WTC11 (cell line): ENCODE measurements at places on chromosomes 6 and 20. TPM values are rescaled to one million over a fixed set of nuclear protein-coding genes. Genes with fewer than 3 reads are reported as not detected.

TCP11 gene
- total RNA-seq: not detected in 3 replicates

- H3K27me3 ChIP-seq: no peaks in the 10 kb centered on the region
- H3K4me1 ChIP-seq: no peaks in the 10 kb centered on the region
- H3K4me3 ChIP-seq: no peak overlapping the region
These were observed 2.3 kb upstream of the HELZ2 start for GRCh38 chr20:63576311-63576710.

DNA sequence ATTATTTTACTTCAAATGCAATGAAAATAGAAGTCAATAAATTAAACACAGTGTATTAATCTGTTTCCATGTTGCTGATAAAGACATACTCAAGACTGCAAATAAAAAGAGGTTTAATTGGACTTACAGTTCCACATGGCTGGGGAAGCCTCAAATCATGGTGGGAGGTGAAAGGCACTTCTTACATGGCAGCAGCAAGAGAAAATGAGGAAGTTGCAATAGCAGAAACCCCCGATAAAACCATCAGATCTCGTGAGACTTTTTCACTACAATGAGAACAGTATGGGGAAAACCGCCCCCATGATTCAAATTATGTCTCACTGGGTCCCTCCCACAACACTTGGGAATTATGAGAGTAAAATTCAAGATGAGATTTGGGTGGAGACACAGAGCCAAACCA, 82.2 kb downstream of the GPR63 start:
- H3K27ac ChIP-seq: no peak overlapping the region
- H3K4me3 ChIP-seq: no peak overlapping the region
- H3K27me3 ChIP-seq: no peaks in the 10 kb centered on the region; the same call in 1 of the 2 replicates
- no peak for DNase-seq
- H3K4me1 ChIP-seq: peaks cover under 1% of the 10 kb centered on the region; the same call in 1 of the 2 replicates

DNA sequence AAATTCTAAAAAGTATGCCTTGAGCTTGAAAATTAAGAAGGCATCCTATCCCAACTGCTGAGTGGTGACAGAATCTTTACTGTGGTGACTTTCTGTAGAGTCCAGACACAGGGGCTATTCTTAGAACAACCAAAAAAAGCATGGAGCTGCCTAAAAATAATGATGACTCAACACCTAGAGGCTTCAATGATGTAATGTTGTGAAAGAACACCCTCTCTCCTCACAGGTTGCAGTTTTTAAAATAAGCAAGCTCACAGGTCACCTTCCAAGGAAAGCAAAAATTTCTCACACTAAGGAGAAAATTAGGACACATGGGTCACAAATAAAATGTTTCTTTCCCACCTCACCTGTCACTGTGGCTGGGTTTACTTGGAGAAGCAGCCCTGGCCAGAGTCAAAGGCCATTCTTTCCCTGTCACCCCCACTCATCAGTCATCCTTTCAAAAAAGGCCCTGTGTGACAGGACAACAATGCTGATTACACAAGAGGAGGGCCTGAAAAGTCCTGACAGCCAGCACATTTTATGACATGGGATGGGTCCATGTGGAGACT, 53.5 kb downstream of the RCAN2 start:
- peaks cover 9% of the 10 kb centered on the region for H3K4me1 ChIP-seq
- H3K4me3 ChIP-seq: no peak overlapping the region
- H3K27me3 ChIP-seq: no peaks in the 10 kb centered on the region
- H3K36me3 ChIP-seq: peaks cover 8% of the 10 kb centered on the region
- H3K27ac ChIP-seq: no peak overlapping the region
- DNase-seq: no peak

- H3K36me3 ChIP-seq: peaks cover 1% of the 10 kb centered on the region; the same call in 1 of the 2 replicates
- H3K27me3 ChIP-seq: no peaks in the 10 kb centered on the region
- peaks cover 29% of the 10 kb centered on the region for H3K4me1 ChIP-seq
- 0 out of 2 replicates have a peak overlapping the region, but pooled peaks have one; percentile 8 for H3K27ac ChIP-seq
- H3K4me3 ChIP-seq: no peak overlapping the region
These were observed 38.0 kb downstream of the CDKAL1 start for GRCh38 chr6:20572288-20572687.

- H3K4me1 ChIP-seq: peaks cover 8% of the 10 kb centered on the region
- H3K27ac ChIP-seq: no peak overlapping the region
- no peaks in the 10 kb centered on the region; the same call in 1 of the 2 replicates for H3K27me3 ChIP-seq
- peaks cover 14% of the 10 kb centered on the region for H3K36me3 ChIP-seq
These were observed 135.1 kb downstream of the FAM83B start for GRCh38 chr6:54981647-54982046.

- H3K27me3 ChIP-seq: no peaks in the 10 kb centered on the region; the same call in 1 of the 2 replicates
- H3K36me3 ChIP-seq: peaks cover 14% of the 10 kb centered on the region
- no peak for DNase-seq
- peaks cover 15% of the 10 kb centered on the region for H3K4me1 ChIP-seq
- no peak overlapping the region for H3K27ac ChIP-seq
These were observed 18.5 kb upstream of the WFDC10A start for GRCh38 chr20:45611054-45611453.
